Endothelial cell (in vitro differentiated cells): ENCODE measurements at places on chromosomes 3 and 15. TPM values are rescaled to one million over a fixed set of nuclear protein-coding genes. Genes with fewer than 3 reads are reported as not detected.

The KBTBD13 gene
- total RNA-seq: not detected

The ANKRD63 gene
- total RNA-seq: not detected

GRCh38 chr15:37425541-37425940 is 325.2 kb upstream of the MEIS2 start:
- DNase-seq: no peak

The TGM5 gene
- not detected for total RNA-seq

DNA sequence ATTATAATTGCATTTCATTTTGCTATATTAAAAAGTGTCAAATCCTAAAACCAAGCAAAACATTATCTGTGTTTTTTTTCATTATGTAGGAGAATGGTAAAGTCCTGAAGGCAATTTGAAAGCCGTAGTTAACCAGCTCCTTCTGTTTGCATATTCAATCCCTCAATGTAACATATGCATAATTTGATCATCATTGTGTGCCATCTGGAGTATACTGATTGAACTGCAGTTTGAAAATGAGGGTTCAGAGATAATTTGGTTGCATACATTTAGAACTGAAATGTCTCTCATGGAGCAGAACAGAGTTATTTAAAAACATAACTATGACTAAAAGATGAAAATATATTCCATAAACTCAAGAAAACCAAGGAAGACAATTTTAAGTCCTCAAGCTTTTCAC is 518.6 kb downstream of the GBE1 start:
- DNase-seq: no peak

- no peak for DNase-seq
These were observed 89.0 kb downstream of the CHSY1 start for GRCh38 chr15:101162701-101163483.

- no peak for DNase-seq
These were observed 3.9 kb upstream of the SENP2 start for GRCh38 chr3:185582236-185582635.

GRCh38 chr3:61199843-61200242 is 51.4 kb downstream of the FHIT start:
- DNase-seq: no peak

GRCh38 chr3:61908382-61908781 is 347.0 kb downstream of the PTPRG start:
- DNase-seq: no peak

The NEO1 gene
- total RNA-seq: 140 TPM

The RARRES1 gene
- total RNA-seq: not detected

GRCh38 chr3:161413855-161414210 is 42.5 kb upstream of the SPTSSB start:
- DNase-seq: no peak
